ENCODE measurements at places on chromosomes 11 and 22.

DNA sequence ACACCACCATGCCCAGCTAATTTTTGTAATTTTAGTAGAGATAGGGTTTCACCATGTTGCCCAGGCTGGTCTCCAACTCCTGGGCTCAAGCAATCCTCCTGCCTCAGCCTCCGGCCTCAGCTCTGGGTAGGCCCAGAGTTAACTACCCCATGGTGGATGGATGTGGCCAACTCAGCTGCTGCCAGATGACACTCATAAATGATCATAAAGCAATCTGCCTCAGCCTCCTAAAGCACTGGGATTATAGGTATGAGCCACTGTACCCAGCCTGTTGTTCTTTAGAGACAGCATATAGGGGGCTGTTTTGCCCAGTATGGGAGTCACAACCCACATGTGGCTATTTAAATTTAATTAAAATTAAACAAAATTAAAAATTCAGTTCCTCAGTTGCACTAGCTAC, 54.3 kb downstream of the LARGE1 start:
- no peak for DNase-seq

DNA sequence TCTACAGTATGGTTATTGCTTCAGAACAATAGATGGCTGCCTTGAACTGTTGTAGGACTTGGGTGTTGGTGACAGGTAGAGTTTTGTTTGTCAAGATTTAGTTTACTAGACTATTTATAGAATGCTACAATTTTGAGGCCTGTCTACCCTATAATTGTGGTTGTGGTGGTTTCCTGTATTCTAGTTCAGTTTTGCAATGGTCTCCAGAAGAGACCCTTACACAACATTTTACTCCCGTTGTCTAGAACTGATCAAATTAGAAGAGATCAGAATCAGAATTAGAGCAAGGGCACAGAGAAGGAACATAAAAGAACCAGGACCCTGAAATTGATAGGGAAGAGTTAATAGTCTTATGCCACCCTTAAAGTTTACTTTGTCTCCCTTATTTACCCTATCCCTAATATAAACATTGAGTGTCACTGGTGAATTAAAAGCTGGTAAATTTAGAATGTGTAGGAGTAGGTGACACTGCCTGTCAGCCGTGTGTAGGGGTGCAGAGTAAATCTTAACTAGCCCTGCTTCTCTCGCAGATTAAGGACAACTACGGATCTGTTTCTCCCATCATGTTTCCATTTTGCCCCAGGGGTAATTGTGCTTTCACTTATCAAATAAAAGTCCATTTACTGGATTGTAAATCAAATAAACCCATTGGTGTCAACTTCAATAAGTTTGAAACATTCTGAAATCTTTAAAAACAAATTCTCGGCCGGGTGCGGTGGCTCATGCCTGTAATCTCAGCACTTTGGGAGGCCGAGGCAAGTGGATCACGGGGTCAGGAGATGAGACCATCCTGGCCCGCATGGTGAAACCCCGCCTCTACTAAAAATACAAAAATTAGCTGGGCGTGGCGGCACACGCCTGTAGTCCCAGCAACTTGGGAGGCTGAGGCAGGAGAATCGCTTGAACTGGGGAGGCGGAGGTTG, 10.9 kb upstream of the PHLDB1 start:
- no peak for DNase-seq

DNA sequence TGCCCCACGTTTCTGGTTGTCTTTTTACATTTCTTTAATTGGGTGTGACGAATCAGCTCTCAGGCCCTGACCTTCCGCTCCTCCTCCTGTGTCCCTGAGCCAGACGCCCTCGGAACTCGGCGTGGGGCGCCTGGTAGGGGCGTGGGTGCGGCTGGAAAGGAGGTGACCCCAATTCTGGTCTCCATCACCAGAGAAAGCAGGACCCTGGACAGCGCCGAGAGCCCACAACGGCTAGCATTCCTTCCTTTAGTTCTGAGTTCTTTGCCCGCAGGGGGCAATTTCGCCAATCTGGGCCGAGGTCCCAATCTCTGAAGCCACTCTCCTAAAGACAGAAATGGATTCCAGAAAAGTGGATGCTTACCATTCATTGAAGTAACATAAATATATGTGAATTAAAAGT, 11.7 kb upstream of the RBMXL2 start:
- no peak for DNase-seq

DNA sequence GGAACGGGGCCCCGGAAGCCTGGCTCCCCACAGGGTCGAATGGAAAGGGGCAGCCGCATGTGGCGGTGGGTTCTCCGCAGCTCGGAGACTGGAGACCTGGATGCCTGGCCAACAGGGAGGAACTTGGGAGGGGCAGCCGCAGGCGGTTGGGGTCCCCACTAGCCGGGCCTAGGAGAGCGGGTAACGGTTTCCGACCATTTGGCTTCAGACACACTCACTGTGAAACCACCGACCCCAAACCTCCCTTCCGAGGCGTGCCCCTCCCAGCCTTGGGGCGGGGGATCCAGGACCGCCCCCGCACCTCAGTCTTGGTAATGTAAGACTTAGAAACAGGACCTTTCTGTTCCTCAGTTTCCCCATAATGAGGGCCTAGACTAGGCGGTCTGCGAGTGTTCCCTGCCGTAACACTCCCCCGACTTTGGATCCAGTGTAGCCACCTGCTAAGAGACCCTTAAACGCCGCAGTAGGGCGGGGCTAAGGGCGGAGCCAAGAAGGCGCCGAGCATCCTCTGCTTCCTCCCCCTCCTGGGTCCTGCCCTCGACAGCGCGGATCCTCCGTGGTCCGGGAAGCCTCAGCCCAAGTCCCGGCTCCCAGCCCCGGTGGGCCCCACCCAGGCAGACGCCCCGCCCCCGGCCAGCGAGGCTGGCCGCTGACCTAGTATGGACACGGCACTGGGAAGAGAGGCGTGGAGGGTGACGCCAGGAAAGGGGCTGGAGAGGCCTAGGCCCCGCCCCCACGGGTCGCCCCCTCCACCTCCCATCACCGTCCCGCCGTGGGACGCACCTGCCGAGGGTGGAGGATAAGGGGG, 1.8 kb upstream of the RASGRP2 start:
- peak; percentile 67 for DNase-seq

DNA sequence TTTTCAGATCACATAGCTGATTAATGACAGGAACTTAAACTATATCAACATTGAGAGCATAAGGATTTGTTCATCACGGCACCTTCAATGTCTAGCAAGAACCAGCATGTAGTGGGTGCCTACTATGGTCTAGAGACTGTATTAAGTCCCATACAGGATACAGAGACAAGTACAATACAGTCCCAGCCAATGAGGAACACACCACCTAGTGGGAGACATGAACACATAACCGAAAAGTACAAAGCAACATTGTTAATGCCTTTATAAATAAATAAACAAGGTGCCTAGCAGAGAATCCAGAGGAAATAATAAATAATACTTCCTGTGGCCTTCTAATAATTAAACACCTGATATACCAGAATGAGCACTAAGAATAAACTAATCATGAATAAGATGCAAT, 87.7 kb upstream of the OPCML start:
- no peak for DNase-seq

GRCh38 chr11:116929414-116930090, 92.1 kb upstream of the APOA1 start:
- peak; percentile 8 for DNase-seq

GRCh38 chr11:133993107-133993506, 36.3 kb upstream of the IGSF9B start:
- no peak for DNase-seq

DNA sequence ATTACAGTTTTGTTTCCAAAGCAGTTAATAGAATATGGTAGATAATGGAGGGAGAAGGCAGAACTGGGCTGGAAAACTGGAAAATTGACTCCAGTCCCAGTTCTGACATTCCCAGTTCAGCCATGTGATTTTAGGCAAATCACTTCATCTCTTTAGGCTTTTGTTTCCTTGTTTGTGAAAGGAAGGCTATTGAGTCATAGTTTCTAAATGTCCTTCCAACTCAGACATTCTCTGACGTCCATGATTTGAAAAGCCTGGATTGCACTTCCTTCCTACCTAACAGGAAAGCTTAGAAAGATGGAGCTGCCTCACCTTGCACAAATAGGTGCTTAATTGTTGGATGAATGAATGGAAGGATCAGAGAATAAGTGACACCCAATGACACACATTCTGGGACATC, 19.8 kb upstream of the GALNT18 start:
- no peak for DNase-seq

- no peak for DNase-seq
Observed at GRCh38 chr11:129696309-129696989, 119.2 kb upstream of the TMEM45B start.

- DNase-seq = no peak
Observed at GRCh38 chr22:49119551-49119952, 708.1 kb downstream of the BRD1 start.

GRCh38 chr11:82857145-82857544, 43.1 kb downstream of the PRCP start:
- DNase-seq = no peak

- DNase-seq = no peak
Observed at GRCh38 chr11:35907648-35908431, 36.0 kb upstream of the LDLRAD3 start.

GRCh38 chr11:66592457-66593302, at the start of the genes CCDC87 and CCS:
Gene CCDC87, minus strand, starts transcription at chr11:66593063. Its CDS starts 48 bp downstream, at chr11:66593015.
Gene CCS, plus strand, starts transcription at chr11:66593185. Its CDS starts 77 bp downstream, at chr11:66593262.
- peak; percentile 98 for DNase-seq

DNA sequence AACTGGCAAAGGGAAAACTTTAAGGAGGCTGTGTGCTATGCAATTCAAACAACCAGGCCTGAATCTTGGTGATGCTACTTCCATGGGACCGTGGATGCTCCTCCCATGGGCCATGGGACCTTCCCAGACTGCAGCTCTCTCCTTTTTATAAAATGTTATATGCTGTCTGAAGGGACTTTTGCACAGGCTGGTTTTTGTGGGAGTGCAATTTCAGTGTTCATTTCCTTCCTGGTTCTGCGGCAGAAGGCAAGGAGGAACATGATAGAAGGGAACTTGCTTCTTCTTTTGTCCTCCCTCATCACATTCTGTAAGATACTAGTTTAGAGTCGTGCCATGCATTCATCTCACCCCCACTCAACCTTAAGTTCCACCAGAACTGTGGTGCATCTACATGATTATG, 68.9 kb downstream of the C11orf58 start:
- DNase-seq = no peak

GRCh38 chr11:41286751-41287150, 172.7 kb downstream of the LRRC4C start:
- DNase-seq = no peak

Measured in naive thymus-derived CD4-positive, alpha-beta T cell (primary cell).